ENCODE measurements at places on chromosomes 7 and 10.

DNA sequence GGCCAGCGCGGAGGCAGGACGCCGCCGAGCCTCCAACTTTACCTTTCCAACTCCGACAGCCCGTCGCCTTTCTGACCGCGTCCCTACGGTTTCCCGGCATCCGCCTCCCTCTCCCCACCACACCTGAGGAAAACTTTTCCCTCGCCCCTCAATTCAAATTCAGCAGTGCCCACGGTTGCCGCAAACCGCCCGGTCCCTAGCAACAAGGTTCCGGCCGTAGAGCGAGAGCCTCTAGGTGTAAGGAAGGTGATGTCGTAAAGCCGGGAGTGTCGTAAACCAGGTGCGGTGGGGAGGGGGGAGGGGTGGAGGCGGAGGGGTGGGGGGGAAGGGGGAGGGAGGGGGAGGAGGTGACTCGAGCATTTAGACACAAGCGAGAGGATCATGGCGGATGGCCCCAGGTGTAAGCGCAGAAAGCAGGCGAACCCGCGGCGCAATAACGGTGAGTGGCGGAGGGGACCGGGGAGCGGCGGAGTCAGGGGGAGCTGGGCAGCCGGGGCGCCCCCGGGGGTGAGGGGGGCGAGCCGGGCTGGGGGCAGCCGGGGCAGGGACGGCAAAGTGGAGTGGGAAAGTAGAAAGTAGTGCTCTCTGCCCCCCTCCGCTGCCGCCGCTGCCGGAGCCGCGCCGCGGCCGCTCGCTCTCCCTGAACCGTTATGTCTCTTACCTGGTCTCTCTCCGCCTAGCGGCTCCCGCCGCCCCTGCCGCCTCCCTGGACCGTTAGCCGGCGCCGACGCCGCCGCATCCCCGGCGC lies at the start of gene ZEB1:
Gene ZEB1, plus strand, starts transcription at position 363 of the 748 bp plus-strand sequence. Its CDS starts 19 bp downstream, at position 382.
- peak; percentile 83 for DNase-seq

DNA sequence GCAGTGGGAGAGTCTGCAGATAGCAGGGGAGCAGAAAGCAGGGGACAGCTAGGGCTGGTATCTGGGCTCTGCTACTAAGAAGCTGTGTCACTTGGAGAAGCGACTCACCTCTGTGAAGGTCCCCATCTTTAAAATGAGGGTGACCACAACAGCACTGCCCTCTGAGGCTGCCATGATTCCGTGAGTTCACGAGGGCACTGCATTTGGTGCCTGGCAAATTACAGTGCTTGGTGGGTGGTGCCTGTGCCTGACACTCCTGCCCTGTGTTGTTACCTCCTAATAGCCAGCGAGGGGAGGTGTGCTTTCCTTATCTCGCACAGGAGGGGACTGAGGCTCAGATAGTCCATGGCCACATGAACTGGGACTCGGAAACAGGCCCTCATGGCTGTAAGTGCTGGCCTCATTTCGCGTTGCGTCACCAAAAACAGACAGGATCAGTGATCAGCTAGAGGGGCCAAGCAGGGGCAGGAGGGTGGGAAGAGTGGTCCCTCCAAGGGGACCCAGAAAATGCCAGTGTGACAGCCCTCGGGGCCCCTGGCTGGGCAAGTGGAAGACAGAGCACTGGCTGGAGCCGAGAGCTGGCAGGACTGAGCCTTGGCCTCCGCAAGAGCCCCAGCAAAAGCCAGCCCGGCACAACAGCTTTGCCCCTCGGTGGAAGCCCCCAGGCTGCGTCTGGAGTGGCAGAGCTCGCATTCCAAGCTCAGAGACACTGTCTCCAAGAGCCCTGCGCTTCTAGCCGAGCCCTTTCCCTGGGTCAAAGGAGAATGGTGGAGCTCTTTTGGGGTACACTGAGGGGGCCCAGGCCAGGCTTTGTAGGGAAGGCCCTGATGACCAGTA lies 17.3 kb upstream of the BNIP3 start:
- no peak for DNase-seq

DNA sequence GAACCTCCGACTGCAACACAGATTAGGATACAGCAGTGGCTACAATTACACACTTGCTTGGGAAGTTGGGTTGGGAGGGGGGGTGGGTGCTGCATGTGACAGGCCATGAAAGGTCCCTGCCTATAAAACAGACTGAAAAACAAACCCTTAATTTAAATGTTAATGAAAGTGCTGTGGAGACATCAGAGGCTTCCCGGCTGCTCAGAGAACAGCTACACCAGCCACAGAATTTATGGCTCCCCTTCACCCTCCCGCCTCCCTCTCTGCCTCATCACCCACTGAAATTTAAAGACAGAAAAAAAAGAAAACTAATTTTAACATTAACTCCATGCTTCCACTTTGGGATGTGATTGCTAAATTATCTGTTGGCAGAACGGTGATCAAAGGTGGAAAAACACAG lies 34.7 kb downstream of the FBXW4 start:
- DNase-seq, result no peak

DNA sequence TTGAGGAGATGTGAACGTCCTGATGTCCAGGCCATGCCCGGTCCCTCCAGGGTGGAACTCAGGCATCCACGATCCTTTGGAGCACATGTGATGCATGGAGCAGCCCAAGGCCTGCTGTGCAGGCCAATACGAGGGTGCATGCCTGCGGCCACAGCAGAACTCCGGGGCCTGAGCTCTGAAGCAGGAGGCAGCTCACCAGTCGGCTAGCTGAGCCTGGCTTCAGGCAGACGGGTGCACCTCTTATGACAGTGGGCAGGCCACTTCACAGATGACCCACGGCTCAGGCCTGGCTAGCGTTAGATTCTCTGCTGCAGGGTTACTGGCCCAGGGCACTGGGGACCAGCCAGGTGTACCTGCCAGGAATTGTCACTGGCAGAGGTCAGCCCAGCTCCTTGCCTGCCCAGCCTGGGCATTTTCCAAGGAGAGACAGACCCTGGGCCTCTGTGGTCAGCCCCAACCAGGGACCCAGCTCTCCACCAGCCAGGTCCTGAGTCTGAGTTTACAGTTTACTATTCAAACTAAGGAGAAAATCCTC lies 29.6 kb upstream of the INPP5A start:
- no peak for DNase-seq

GRCh38 chr10:104342941-104343411 lies 4.7 kb upstream of the ITPRIP start:
- DNase-seq, result no peak

GRCh38 chr7:79951415-79951814 lies 183.2 kb upstream of the GNAI1 start:
- DNase-seq, result no peak

DNA sequence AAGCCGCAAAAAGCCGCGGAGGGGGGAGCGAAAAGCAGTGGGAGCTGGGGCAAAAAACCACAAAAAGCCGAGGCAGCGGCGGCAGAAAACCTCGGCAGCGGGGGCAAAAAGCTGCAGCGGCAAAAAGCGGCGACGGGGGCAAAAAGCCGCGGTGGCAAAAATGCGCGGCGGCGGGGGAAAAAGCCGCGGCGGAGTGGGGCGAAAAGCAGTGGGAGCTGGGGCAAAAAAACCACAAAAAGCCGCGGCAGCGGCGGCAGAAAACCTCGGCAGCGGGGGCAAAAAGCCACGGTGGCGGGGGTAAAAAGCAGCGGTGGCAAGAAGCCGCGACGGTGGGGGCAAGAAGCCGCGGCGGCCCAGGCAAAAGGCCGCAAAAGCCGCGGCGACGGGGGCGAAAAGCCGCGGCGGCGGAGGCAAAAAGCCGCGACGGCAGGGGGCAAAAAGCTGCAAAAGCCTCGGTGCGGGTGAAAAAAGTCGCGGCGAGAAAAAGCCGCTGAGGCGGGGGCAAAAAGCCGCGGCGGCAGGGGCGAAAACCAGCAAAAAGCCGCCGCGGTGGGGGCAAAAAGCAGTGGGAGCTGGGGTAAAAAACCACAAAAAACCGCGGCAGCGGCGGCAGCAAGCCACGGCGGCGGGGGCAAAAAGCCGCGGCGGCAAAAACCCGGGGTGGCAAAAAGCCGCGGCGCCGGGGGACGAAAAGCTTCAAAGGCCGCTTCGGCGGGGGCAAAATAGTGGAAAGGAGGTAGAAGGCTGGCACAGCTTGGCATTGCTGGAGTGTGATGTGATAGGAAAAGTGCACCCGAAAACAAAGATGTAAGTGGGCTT lies 135.9 kb downstream of the ZNF92 start:
- peak; percentile 29 for DNase-seq

DNA sequence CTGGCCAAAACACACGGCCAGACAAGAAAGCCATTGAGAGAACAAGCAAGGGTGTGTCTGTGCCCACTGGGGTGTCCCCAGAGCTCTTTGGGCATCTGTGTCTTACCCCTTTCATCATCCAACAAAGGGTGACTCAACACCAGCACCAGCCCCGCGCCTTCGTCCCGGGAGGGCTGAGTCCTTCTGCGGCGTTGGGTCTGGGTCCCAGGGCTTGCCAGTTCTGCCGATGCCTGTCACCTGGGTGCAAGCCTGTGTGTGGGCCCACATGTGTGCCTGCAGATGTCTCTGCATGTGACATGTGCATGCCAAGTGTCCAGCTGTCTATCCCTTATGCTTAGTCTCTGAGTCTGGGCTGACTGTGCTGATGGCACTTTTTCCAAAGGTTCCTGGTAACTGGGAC lies 24.4 kb upstream of the ELN start:
- DNase-seq, result no peak

GRCh38 chr10:74883428-74883827 lies 57.0 kb downstream of the KAT6B start:
- DNase-seq, result no peak
